ENCODE measurements at places on chromosomes 12 and 14.

DNA sequence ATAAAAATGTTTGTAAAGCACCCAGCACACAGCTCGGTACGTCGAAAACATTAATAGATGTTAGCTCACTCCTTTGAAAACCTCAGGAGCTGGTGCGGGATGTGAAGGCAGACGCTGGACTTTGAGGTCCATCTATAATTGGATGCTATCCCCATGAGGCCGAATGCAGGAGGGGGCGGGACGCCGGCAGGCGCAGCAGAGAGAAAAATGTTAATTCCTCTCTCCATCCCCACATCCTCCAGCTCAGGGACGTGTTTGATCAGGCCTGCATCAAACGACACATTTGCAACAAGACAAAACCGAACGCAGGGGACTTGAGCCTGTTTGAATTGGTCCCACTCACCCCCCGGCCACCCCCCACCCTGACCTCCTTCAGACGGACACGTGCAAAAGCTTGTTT, 231.0 kb downstream of the RBM19 start:
- DNase-seq: no peak

GRCh38 chr14:64971491-64971942, 619 bp downstream of the RAB15 start:
- DNase-seq: no peak

DNA sequence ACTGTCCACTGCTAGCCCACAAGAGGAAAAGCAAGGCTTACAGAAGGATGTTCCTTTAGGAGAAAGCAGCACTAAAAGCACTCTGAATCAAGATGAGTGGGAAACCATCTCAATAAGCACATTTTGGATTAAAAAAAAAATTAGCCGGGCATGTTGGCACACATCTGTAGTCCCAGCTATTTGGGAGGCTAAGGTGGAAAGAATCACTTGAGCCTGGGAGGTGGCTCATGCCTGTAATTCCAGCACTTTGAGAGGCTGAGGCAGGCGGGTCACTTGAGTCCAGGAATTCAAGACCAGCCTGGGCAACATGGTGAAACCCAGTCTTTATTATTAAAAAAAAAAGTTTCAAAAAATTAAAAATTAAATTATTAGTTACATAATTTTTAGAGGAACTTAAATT, 17.0 kb upstream of the ARL1 start:
- no peak for DNase-seq

- DNase-seq: no peak
These were observed 62.2 kb downstream of the TBX5 start for GRCh38 chr12:114343585-114344302.

GRCh38 chr12:110286623-110287022, 5.6 kb downstream of the ATP2A2 start:
- DNase-seq: no peak

- no peak for DNase-seq
These were observed 31.6 kb downstream of the BRI3BP start for GRCh38 chr12:125024949-125025563.

DNA sequence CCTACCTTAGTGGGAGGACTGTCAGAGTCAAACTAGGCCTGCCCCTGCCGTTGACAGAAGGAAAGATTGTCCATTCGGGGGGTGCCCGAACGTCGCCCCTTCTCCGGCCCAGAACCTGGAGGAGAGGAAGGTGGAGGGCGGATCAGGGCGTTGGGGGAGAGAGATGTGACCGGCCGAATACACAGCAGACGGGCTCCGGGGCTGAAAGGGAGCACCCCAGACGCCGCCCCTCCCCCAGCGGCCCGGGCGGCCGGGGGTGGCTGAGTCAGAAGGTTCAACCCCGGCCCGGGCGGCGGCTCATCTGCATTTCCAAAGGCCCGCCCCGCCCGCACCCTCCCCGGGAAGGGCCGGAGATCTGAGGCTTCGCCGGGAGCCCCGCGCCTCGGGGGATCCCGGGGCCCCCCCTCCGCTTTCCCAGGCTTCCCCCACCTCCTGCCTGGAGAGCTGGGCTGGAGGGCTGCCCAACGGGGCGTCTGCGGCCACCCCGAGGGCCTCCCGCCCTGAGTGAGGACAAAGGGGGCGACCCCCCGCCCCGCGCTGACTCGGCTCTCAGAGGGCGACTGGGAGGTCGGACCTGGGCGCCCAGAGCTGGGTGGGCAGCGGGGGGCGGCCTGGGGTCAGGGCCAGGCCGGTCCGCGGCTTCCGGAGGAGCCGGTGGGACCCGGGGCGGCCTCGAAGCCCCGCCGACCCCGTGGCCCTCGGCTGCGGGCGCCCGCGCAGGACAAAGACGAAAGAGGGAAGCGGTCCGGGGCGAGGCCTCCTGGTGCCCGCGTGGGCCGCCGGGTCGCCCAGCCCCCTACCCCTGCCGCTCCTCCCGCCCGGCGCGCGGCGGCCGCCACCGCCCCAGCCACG, 3.7 kb upstream of the SETD1B start:
- DNase-seq: peak; percentile 34

GRCh38 chr12:112839386-112839972, 47.9 kb downstream of the RPH3A start:
- DNase-seq: no peak

DNA sequence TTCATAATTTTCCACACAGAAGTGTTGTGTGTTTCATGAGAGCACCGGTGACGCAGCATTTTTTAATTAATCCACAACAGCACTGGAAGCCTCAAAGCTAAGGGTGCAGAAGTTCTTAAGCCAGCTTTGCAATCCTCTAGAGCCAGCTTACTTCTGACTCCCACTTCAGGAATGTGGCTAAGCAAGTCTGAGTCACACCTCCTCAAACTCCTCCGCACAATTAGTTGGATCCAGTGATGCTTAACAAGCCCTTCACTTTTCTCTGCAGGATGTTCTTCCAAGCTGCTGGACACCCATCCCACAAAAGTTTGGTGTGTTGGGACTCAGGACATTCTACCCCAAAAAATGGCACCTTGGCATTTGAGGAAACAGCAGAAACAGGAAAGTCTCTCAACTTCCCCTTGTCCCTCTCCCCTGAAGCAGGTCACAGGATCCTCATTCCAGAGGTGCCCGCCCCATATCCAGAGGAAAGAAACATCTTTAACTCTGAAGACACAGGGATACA, 210.0 kb downstream of the PPM1H start:
- no peak for DNase-seq

GRCh38 chr14:79781882-79782281, 429.4 kb downstream of the DIO2 start:
- DNase-seq: no peak

DNA sequence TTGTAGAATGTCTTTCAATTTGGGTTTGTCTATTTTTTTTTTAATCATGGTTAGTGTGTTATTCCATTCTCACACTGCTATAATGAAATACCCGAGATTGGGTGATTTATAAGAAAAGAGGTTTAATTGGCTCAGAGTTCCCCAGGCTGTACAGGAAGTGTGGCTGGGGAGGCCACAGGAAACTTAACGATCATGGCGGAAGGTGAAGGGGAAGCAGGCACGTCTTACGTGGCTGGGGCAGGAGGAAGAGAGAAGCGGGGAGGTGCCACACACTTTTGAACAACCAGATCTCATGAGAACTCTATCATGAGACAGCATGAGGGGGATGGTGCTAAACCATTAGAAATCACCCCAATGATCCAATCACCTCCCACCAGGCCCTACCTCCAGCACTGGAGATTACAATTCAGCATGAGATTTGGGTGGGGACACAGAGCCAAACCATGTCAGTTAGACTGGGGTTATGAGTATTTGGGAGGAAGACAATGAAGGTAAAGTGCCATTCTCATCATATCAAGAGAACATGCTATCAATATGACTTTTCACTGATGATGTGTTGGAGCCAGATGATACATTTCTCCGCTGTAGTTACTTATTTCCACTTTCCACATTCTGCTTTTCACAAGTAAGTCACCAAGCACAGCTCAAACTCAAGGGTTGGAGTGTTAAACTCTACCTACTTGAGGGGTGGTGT, 45.8 kb downstream of the AP5M1 start:
- no peak for DNase-seq

DNA sequence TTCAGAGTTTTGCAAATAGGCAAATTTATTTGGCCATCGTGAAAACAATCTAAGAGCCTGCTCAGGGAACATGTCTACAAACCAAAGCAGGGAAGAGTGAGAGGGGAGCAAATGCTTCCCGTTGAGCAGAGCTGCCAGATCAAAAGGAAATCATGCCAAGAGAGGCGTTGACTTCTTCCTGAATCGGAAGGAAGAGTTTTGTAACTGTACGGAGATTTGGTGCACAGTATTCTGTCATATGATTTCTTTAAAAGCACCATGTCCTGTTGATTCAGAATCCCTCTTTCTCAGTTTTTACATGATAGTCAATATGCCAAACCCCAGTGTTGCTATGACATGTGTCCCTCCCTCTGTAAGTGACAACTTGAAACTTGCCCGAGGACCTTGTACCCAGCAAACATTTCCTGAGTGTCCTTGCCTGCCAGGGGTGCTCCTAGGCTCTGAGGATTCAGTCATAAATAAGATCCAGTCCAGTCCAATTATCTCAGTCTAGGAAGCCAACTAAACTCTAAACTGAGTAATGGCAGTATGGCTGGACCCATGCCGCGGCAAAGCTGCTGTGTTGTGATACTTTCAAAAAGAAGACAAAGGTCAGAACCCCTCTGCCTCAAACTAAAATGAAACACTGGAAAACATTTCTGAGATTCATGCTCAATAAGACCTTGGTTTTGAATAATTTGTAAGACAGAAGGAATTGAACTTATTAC, 300.1 kb upstream of the FKBP4 start:
- no peak for DNase-seq

GRCh38 chr12:132484183-132484890, 5.6 kb upstream of the FBRSL1 start:
- DNase-seq: no peak

DNA sequence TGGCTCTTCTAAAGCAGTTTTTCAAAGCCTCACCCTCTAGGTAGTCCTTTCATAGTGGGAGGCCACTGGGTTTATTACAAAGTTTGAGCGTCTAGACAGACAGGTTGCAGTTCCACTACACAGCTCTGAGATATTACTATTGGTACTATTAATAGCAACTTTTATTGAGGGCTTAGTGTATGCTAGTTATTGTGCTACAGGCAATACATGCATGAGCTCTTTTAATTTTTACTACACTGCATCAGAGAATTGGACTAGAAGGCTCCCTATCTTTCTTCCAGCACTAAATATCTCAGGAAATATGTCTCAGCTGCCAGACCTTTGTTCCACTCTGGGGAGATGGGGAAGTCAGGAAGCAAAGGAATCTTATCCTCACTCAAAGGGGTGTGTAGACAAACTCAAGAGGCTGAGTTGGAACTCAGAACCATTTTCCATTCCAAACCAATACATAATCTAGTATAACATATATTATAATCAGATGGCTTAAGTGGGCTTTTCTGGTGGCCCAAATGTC, 161.8 kb upstream of the SLC38A2 start:
- no peak for DNase-seq

GRCh38 chr12:86521870-86522269, 265.7 kb upstream of the MGAT4C start:
- no peak for DNase-seq

GRCh38 chr12:65775720-65776119, 48.6 kb upstream of the HMGA2 start:
- DNase-seq: no peak

DNA sequence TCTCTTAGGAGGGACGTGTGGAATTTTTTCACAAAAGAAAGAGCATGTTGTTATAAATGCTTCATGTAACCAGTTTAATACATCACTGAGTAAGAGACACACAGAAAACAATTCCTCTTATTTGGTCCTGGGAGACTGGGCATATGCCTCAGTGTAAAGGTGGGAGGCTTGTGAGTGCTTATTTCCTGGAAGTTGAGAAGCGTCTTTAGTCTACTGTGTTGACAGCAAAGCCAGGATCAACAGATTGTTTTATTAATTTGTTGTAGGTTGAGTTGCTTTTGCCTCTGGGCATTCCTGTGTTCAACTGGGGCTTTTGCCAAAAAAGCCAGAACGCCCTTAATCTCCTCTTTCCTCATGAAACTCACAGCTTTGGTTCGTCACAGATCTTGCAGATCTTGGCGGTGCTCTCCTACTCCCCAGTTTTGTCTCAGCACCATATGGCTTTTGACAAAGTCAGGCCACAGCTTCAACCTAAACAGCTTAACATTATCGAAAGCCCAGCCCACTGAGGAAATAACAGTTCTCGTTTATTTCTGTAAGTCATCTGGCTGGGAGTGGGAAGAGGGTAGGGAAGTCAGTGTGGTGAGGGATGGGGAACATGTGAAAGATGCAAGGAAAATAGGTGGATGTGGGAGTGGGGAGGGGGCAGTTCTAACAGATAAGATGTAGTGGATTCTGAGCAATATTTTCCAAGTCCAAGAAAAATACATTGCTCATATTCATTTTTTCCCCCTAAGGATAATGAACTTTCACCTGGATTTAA, 227.2 kb downstream of the DACT1 start:
- DNase-seq: no peak

DNA sequence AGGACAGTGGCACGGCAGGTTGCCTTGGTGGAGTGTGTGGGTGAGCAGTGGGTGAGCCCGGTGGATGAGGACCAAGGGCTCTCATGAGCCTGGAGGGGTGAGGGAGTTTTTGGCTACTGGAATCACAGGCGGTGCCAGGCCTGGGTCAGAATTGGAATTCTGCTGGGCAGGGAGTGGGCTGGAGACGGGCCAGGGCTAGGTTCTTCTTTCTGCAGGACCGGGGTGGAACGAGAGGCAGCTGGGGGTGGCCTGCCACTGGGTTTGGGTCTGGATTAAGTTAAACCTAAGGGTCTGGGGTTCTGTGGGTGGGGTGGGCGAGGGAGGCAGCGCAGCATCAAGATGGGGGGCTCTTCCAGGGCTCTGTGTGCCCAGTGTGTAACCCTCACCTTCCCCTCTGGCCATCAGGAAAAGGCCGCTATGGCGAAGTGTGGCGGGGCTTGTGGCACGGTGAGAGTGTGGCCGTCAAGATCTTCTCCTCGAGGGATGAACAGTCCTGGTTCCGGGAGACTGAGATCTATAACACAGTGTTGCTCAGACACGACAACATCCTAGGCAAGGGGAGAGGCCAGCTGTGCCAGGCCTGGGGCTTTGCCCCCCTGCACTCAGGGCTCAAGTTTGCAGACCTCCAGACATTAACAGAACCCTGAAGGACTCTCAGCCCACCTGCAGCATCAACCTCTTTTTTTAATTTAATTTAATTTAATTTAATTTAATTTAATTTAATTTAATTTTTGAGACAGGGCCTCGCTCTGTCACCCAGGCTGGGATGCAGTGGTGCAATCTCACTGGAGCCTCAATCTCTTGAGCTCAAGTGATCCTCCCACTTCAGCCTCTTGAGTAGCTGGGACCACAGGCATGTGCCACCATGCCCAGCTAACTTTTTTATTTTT, 7.0 kb downstream of the ACVRL1 start:
- no peak for DNase-seq

Measured in activated naive CD4-positive, alpha-beta T cell (primary cell).